ENCODE measurements at places on chromosomes 5 and 9.

GRCh38 chr5:173679909-173680630, 63.6 kb upstream of the BOD1 start:
- no peaks in the 10 kb centered on the region for H3K4me1 ChIP-seq
- no peak overlapping the region for H3K4me3 ChIP-seq
- no peak for DNase-seq
- no peak overlapping the region for H3K27ac ChIP-seq
- H3K27me3 ChIP-seq, result peaks cover 4% of the 10 kb centered on the region

- H3K4me3 ChIP-seq, result no peak overlapping the region
- H3K36me3 ChIP-seq, result no peaks in the 10 kb centered on the region
- H3K27me3 ChIP-seq, result no peaks in the 10 kb centered on the region
- H3K4me1 ChIP-seq, result no peaks in the 10 kb centered on the region
Observed at GRCh38 chr9:134533850-134534588, 107.6 kb upstream of the COL5A1 start.

GRCh38 chr5:141872496-141873356, 5.5 kb downstream of the PCDH1 start:
- no peaks in the 10 kb centered on the region for H3K36me3 ChIP-seq
- DNase-seq, result no peak
- H3K4me1 ChIP-seq, result peaks cover 9% of the 10 kb centered on the region
- H3K27me3 ChIP-seq, result peaks cover 57% of the 10 kb centered on the region

GRCh38 chr9:128742401-128742800, 18.5 kb upstream of the ZDHHC12 start:
- H3K27me3 ChIP-seq, result no peaks in the 10 kb centered on the region
- H3K4me3 ChIP-seq, result no peak overlapping the region
- no peak overlapping the region for H3K27ac ChIP-seq
- no peaks in the 10 kb centered on the region for H3K4me1 ChIP-seq
- no peak for DNase-seq

DNA sequence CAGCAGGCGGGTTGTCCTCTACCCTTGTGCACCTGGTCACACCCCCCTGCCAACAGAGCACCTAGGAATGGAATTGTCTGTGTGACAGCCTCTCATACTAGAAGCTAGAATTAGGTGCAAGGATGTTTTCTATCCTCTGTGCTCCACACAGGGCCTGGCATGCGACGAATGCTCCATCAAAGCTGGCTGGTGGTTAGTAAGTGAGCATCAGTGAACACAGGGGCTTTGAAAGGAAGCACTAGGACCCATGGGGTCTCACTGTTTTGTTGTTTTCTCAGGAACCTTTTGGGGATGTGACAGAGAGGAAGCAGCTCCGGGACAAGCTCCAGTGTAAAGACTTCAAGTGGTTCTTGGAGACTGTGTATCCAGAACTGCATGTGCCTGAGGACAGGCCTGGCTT, 32.3 kb downstream of the GALNT12 start:
- H3K27me3 ChIP-seq, result no peaks in the 10 kb centered on the region
- H3K4me1 ChIP-seq, result no peaks in the 10 kb centered on the region
- no peak for DNase-seq
- H3K4me3 ChIP-seq, result no peak overlapping the region
- no peaks in the 10 kb centered on the region for H3K36me3 ChIP-seq
- H3K27ac ChIP-seq, result no peak overlapping the region

All from activated T-helper 1 cell treated with anti-CD3 and anti-CD28 coated beads, Interleukin-12 subunit alpha, Interleukin-12 subunit beta, Interleukin-2, Interleukin-4 antibody, amounts not matched to agents 30 ng/mL and 10 ng/mL and 1 ng/mL, durations not matched to agents 14 hours and 24 hours and 36 hours (primary cell).